ENCODE measurements at places on chromosomes 6 and 20. TPM values are rescaled to one million over a fixed set of nuclear protein-coding genes. Genes with fewer than 3 reads are reported as not detected.

Gene DLL1
- 0.17 TPM for total RNA-seq

Gene NRN1
- 4.8 TPM for total RNA-seq

Gene BCL2L1
- total RNA-seq, result 381 TPM

Gene POLH
- total RNA-seq, result 34.2 TPM

Gene PCSK2
- not detected for total RNA-seq

Gene CLDN20
- total RNA-seq, result 0.21 TPM

Gene HLA-F
- total RNA-seq, result 270 TPM

Gene BCKDHB
- 15.6 TPM for total RNA-seq

Gene HMGCLL1
- total RNA-seq, result not detected

Gene TMEM181
- total RNA-seq, result 17.8 TPM

Gene EYS
- total RNA-seq, result not detected

Gene FNDC11
- 0.16 TPM for total RNA-seq

All from activated CD4-positive, alpha-beta T cell treated with anti-CD3 and anti-CD28 coated beads, Interleukin-2, amount 10 ng/mL, durations not matched to agents 24 days and 14 days (primary cell).